ENCODE measurements at places on chromosomes 12 and 14. TPM values are rescaled to one million over a fixed set of nuclear protein-coding genes. Genes with fewer than 3 reads are reported as not detected.

Gene TPPP2
- not detected for total RNA-seq

Gene KMT2D
- 84.2 TPM for total RNA-seq

Gene FRMD6
- total RNA-seq, result 6.5 TPM

Gene OAS1
- 41.9 TPM for total RNA-seq

Gene HOXC12
- not detected for total RNA-seq

Gene MUCL1
- total RNA-seq, result not detected

GRCh38 chr12:123223241-123223668 is 9.7 kb downstream of the MPHOSPH9 start:
- H3K4me3 ChIP-seq, result peak overlapping the region; percentile 78
- peak overlapping the region; percentile 6 for H3K27ac ChIP-seq
- peak; percentile 65 for DNase-seq
- H3K27me3 ChIP-seq, result no peaks in the 10 kb centered on the region
- H3K4me1 ChIP-seq, result peaks cover 64% of the 10 kb centered on the region

- no peaks in the 10 kb centered on the region for H3K27me3 ChIP-seq
- no peaks in the 10 kb centered on the region for H3K36me3 ChIP-seq
- H3K27ac ChIP-seq, result no peak overlapping the region
- DNase-seq, result no peak
Measured at GRCh38 chr14:102691763-102692162, 85.5 kb upstream of the TRAF3 start.

DNA sequence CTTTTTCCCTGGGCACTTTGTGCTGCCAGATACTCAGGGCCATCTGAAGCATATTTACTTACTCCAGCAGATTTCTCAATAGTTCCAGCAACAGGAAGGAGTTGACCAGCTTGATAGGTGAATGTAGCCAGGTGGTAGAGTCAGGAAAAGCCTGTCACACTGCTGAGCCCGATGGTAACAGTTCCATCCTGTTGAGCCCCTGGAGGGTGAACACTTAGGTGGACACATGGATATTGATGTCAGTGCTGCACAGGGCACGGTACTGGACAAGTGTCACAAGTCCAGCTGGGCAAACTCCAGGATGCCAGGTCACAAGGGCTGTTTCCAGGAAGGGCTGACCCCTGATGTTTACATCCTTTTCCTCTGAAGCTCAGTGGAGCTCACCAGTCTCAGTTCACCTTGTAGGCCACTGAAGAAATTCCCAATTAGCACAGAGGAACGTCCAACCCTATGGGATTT is 2.3 kb upstream of the SMOC1 start:
- H3K27ac ChIP-seq, result no peak overlapping the region
- no peak for DNase-seq
- peaks cover 53% of the 10 kb centered on the region for H3K27me3 ChIP-seq
- no peaks in the 10 kb centered on the region for H3K4me1 ChIP-seq

DNA sequence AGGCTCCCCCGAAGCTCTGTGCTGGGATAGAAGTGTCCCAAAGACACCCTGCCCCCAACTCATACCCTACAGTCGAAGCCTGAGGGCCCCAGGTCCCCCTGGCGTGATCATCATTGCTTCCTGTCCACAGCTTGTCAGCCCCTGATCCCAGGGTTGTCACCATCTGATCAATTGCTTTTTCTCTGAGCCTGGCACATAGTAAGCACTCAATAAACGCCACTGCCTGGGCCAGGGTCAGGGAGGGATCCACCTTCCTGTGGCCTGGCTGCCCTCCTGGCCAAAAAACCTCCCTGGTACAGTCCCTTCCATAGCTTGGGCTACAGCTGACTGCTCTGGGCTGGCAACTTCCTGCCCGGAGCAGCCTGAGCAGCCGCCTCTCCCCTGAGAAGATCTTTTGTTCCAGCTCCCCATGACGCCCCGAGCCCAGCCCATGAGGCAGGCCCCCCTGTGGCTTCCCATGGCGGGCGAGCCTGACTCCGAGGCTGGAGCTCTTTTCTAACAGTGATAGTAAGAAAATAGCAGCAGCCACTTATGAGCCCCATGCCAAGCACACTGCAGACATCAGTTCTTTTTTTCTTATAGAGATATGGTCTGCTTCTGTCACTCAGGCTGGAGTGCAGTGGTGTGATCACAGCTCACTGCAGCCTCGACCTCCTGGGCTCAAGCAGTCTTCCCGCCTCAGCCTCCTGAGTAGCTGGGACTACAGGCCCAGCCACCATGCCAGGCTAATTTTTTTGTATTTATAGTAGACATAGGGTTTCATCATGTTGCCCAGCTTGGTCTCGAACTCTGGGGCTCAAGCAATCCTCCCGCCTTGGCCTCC is 6.5 kb downstream of the SH2B3 start:
- peak overlapping the region; percentile 80 for H3K27ac ChIP-seq
- peaks cover 78% of the 10 kb centered on the region for H3K4me1 ChIP-seq
- peak overlapping the region; percentile 35 for H3K4me3 ChIP-seq
- peaks cover 2% of the 10 kb centered on the region for H3K36me3 ChIP-seq

GRCh38 chr14:38127356-38127755 is 80.3 kb upstream of the SSTR1 start:
- H3K4me1 ChIP-seq, result peaks cover 37% of the 10 kb centered on the region
- no peak for DNase-seq
- H3K36me3 ChIP-seq, result no peaks in the 10 kb centered on the region
- H3K27me3 ChIP-seq, result no peaks in the 10 kb centered on the region
- no peak overlapping the region for H3K27ac ChIP-seq
- H3K4me3 ChIP-seq, result no peak overlapping the region

GRCh38 chr12:52413202-52413601 is 7.1 kb upstream of the KRT82 start:
- H3K27me3 ChIP-seq, result peaks cover 5% of the 10 kb centered on the region
- H3K36me3 ChIP-seq, result no peaks in the 10 kb centered on the region
- H3K27ac ChIP-seq, result no peak overlapping the region
- H3K4me3 ChIP-seq, result no peak overlapping the region
- DNase-seq, result no peak
- H3K4me1 ChIP-seq, result no peaks in the 10 kb centered on the region

DNA sequence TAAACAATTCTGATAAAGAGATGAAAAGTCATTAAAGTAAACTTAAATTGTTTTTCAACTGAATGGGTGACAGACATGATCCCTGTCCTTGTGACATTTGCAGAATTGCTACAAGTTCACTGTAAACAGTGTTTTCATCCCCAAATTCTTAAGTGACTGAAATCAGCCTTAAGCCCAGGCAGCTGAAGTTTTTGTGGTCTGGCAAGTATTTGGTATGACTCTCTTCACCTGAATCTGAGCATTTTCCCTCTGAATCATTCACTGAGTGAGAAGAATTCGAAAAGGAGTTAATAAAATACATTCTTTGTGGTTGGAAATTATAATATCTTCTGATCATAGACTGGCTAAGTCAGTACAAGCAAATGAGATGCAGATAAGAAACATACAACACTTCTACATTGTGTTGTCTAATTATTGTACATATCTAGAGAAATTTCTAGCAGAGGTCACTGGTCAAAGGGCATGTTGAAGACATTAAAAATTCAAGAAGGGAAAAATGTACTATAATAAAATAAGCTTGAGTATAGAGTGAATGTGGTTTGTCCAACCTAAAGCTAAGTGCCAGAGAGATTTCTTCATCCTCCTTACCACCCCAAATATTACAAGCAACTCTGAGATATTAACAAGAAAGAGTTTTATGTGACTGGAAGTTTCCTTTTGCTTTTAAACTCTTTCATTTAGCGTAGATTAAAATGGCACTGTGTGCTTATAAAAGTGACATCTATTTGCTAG is 177.8 kb upstream of the DIO2 start:
- no peaks in the 10 kb centered on the region for H3K36me3 ChIP-seq
- no peak overlapping the region for H3K27ac ChIP-seq
- no peak for DNase-seq
- no peaks in the 10 kb centered on the region for H3K27me3 ChIP-seq
- no peaks in the 10 kb centered on the region for H3K4me1 ChIP-seq

DNA sequence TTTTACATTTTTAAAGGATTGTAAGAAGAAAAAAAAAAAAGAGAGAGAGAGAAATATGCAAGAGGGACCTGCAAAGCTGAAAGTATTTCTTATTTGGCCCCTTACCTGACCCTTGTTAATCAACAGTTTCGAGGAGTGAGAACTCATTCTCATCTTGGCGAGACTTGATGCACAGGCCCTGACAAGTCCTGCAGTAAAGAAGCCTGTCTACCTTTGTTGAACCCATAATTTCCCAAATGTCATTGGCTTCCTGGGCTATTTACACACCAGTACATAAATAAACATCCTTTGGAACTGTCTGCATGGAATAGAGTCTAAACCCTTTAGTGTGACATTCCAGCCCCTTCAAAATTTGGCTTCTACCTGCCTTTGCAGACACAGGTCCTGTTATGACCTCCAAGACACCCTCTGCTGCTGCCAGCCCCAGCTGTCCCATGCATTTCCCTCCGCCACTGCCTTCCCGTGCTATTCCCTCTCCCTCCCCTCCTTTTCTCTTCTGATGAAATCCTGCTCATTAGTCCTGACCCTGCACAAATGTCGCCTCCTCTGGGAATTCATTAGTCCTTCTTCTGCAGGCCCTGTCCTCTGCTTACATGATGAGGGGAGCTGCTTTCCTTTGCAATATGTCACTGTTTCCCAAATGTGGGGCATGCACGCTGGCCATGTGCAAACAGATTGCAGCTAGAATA is 35.1 kb downstream of the MYL2 start:
- H3K36me3 ChIP-seq, result peaks cover 2% of the 10 kb centered on the region
- DNase-seq, result no peak
- no peaks in the 10 kb centered on the region for H3K27me3 ChIP-seq

GRCh38 chr12:68899251-68899771 is 33.7 kb downstream of the CPM start:
- H3K4me3 ChIP-seq, result no peak overlapping the region
- no peak overlapping the region for H3K27ac ChIP-seq
- H3K36me3 ChIP-seq, result no peaks in the 10 kb centered on the region
- peaks cover 11% of the 10 kb centered on the region for H3K4me1 ChIP-seq
- peaks cover 23% of the 10 kb centered on the region for H3K27me3 ChIP-seq

Data from activated T-cell treated with anti-CD3 and anti-CD28 coated beads, Interleukin-2, amount 50 U/mL, for 72 hours (primary cell).